ENCODE measurements at places on chromosomes 13 and 19.

GRCh38 chr19:49551531-49551930, 23.7 kb downstream of the RCN3 start:
- no peak for DNase-seq

DNA sequence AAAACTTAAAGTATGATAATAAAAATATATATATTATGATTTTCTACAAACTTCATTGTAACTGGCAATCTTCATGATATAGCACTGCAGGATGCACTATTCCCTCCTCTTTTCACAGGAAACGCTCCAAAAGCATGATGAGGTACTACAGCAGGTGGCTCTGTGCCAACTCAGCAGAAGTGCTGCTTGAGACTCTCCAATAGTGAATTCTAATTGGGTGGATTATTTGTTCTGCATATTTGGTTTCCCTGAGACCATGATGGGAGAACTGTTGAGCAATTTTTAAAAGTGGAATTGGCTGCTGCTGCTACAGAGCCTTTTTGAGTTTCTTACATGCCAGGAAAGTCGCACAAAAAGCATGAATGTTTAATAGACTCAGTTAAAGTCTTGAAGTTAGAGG, 1782.4 kb upstream of the PCDH20 start:
- no peak for DNase-seq

DNA sequence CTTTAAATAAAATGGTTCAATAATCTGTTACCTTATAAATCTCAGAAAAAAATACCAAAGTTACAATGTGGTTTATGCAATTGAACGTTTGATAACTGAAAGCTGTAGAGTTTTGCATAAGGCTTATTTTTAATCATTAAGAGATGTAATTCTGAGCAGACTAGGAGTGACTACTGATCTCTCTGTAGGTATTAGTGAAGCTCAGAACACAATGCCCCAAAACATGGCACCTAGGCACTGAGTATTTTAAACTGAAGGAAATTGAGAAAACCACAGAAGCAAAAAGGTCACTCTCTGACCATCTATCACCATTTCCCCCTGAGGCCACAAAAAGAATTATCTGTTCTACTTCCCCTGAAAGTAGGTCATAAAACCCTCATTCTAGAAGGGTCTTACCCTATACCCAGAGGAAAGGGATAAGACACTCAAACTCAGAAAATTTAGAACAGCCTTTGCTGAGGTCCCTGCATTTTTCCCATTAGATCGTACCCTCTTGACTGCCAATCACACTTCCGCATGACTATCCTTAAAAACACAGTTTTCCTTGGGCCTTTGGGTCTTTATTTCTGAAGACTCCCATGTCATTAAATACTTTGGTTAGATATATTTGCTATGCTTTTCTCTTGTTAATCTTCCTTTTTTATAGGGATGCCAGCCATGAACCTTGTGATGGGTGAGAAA, 158.1 kb downstream of the PCDH9 start:
- DNase-seq: no peak

GRCh38 chr13:113112893-113113845, 7.6 kb downstream of the F7 start:
- no peak for DNase-seq

GRCh38 chr13:101415358-101416174, 742 bp downstream of the NALCN start:
- DNase-seq: no peak

DNA sequence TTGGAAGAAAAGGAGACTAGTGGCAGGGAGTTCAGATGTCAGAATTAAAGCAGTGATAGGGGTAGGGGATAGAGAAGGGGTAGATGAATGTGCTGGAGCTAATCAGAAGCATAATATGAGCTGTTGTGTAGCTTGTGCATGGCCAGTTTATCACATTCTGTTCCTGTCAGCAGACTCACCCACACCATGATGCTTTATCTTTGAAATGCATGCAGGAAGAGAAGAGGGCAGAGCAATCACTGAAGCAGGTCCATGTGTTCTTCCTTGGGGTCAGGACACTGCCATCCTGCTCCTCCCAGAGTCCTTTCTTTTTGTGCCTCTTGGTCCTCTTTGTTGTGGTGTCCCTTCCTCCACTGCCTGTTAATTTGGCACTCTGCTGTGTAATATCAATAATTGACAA, 5.8 kb downstream of the CHAMP1 start:
- DNase-seq: no peak

DNA sequence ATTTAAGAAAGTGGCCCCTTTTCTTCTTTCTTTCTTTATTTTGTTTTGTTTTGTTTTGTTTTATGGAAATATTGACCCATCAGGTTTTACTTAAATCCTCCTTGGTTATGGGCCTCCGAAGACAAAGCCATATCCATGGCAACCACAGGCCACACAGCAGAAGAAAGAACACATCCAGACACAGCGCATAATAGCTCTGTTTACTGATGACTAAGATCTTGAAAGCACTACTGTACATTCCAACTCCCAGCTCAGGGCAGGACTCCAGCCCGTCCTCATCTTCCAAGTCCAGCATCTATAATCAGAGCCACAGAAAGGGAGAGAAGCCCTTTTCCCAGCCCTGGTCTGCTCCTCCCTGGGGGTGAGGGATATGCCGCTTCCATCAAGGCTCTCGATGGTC, 84.3 kb downstream of the NUFIP1 start:
- no peak for DNase-seq

GRCh38 chr19:41174297-41174928, 18.6 kb upstream of the CYP2S1 start:
- DNase-seq: no peak

DNA sequence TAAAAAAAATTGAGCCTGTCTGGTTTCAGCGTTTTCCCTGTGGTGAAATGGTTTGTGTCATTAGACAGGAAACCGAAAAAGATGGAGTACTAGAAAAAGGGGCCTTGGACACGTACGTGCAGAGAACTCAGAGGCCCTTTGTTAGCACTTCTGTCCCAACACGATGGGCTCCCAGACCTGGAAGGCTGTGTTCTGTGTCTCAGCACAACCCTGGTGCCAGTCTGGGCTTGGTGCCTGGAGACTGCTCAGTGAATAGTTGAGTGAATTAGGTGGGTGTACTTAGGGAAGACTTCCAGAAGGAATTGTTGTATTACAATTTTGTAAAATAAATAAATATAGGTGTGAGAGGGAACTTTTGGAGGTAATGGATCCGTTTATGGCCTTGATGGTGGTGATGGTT, 8.7 kb downstream of the ZNF71 start:
- no peak for DNase-seq

- no peak for DNase-seq
These were observed 870 bp downstream of the ZNF442 start for GRCh38 chr19:12364391-12365235.

- DNase-seq: no peak
These were observed 7.9 kb downstream of the PBX4 start for GRCh38 chr19:19610376-19611202.

GRCh38 chr13:99916366-99917103, 55.0 kb downstream of the ZIC5 start:
- DNase-seq: peak; percentile 65

DNA sequence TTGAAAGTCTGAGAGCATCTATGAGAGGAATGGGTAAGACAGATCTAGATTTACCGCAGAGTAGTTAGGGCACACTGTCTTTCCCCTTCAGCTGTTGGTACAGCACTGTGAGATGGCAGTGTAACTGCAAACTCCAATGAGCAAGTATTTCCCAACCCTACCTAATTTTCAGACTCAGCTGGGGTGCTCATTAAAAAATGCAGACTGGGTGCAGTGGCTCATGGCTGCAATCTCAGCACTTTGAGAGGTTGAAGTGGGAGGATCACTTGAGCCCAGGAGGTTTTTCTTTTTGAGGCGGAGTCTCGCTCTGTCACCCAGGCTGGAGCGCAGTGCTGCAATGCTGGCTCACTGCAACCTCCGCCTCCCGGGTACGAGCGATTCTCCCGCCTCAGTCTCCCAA, 12.6 kb downstream of the QPCTL start:
- DNase-seq: no peak

GRCh38 chr13:105448811-105449210, 1086.7 kb downstream of the EFNB2 start:
- DNase-seq: no peak

DNA sequence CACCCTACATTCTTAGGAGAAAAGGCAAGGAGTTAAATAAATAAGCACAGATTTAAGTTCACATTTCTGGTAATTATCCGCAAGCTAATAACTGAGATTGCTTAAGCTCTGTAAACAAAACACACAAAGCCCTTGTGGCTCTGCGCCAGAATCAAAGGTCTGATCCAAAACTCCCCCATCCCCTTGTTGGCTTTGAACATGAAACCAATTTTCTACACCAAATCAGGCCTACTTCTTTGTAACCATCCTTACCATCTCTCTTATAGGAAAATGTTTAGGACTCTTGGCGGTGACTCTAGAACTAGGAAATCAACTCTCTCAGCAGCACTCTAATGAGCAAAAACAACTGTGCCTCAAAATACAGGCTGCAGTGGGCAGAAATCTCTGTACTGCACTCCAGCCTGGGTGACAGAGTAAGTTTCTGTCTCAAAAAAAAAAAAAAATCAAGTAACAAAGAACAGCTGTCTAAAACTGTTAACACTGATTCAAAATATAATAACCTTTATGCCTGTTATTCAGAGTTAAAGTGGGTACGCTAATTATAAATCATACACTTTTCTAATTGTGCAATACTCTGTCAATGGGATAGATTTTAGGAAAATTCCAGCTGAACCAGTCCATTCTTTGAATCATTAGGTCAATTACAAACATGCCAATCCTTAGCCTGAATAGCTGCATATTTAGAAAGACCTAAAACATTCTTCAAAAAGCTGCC, 25.8 kb downstream of the ABCC4 start:
- DNase-seq: no peak

DNA sequence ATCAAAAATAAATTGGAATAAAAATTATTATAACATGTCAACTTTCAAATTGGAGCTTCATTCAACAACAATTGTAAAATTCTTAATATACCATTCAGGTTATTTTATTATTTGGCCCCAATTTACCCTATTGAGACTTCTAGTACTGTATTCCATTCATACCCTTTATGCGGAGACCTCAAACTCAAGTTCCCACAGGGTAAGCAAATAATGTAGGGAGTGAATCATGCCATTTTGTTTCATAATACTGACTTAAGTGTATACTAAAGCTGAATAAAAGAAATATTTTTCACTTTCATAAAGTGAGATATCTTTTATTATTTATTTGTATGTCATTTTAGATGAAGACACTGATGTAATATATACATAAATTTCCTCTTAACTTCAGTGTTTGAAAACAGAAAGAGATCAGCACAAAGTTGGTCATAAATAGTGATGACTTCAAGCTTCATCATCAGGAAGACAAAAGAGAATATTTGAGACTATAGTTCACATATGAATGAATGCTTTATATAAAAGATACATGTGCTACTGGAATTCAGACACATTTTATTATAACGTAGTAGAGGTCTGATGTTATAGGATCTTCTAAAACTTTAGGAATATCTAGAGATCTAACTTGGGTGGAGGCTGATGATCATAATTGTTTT, 894.4 kb upstream of the PCDH9 start:
- DNase-seq: no peak

- DNase-seq: no peak
These were observed 92.0 kb downstream of the HS6ST3 start for GRCh38 chr13:96181911-96182310.

GRCh38 chr13:98540476-98540875, 36.4 kb downstream of the STK24 start:
- DNase-seq: no peak

DNA sequence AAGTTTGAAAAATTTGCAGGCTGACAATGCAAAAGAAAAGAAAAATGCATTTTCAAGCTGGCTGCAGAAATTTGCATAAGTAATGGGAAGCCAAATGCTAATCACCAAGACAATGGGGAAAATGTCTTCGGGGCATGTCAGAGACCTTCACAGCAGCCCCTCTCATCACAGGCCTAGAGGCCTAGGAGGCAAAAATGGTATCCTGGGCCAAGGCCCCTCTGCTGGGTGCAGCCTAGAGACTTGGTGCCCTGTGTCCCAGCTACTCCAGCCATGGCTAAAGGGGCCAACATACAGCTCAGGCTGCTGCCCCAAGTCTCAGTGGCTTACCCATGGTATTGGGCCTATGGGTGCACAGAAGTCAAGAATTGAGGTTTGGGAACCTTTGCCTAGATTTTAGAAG, 155.2 kb downstream of the B3GLCT start:
- no peak for DNase-seq

DNA sequence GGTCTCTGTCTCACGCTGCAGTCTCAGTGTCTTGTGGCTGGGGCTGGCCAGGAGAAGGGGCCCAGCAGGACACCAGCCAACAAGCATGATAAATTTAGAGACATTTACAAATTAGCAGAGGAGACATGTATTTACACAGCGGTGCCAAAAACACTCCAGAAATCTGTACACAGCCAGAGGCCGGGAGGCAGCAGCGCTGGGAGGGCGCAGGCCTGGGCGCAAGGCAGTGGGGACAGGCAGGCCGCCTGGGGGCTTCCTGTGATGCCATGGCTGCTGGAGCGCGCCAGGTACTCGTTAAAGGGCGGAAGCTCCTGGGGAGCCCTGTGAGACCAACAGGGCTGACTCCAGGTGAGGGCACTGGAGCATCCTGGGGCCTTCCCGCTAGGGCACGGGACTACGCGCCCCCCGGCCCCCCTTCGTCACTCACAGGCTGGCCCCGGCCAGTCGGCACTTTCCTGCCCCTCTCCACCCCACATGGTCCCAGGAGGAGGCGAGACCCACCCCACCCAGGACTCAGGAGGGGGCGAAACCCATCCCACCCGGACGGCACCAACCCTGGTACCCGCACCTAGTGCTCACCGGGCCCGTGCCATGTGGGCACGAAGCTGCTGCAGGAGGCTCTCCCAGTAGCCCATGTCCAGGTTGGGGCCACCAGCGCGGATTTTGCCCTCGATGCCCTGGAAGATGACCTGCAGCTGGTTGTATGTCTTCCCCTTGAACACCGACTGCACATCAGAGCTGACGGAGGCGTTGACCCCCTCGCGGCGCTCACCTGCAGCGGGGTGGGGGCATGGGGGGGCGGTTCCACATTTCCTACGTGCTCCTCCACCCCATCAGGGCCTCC, 7.4 kb upstream of the TBXA2R start:
- no peak for DNase-seq

GRCh38 chr13:71803066-71803465, 63.9 kb downstream of the DACH1 start:
- no peak for DNase-seq

GRCh38 chr13:94433055-94433961, 46.2 kb downstream of the DCT start:
- DNase-seq: peak; percentile 77

GRCh38 chr13:45331123-45331619, 9.8 kb downstream of the TPT1 start:
- no peak for DNase-seq

- no peak for DNase-seq
These were observed 26.5 kb downstream of the MPND start for GRCh38 chr19:4369888-4370260.
